ENCODE measurements at places on chromosomes 3 and 15.

DNA sequence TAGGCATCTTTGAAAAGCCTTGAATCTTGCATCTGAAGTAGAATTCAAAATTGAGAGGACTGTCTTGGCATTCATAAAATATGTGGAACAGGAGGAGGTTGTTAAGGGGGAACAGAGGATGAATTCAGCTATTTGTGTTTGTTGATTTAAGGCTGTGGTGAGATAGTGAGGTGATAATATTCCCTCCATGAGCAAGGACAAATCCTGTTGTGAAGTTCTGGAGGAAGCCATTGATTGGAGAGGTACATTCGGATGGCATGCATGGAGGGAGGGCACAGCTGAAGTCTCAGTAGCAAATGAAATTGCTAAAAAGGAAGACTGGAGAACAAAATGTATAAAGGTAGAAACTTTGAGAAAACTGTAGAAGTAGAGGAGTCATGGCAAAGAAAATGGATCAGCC is 443.8 kb downstream of the NLGN1 start:
- no peak for DNase-seq

- no peak for DNase-seq
Observed at GRCh38 chr3:42090973-42091731, at the start of gene TRAK1. Gene TRAK1 (plus strand): TSS chr3:42091357. CDS start chr3:42091470, 113 bp downstream.

- peak; percentile 60 for DNase-seq
Observed at GRCh38 chr15:65329288-65329983, 25.0 kb downstream of the RNU5B-1 start.

- DNase-seq: no peak
Observed at GRCh38 chr15:62931650-62932049, 110.9 kb upstream of the TPM1 start.

DNA sequence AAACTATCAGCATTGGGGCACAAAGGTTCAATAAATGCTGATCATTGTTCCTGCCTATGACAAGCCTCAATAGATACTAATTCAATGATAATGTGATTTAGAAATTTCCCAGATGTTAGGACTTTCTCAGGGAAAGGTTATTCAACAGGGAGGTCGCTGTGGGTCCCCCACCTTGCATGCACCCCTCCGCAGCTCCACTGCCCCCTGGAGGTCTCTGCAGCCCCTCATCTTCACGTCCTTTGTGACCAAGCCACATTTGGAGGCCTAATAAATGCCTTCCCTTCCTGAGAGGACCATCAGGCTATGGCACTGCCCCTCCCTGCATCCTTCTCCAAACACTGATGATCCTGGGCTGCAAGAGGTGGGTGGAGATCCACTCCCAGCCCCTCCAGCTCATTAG is 50.2 kb downstream of the NOX5 start:
- DNase-seq: no peak

- no peak for DNase-seq
Observed at GRCh38 chr3:185070491-185071286, 82.2 kb downstream of the C3orf70 start.

- DNase-seq: no peak
Observed at GRCh38 chr15:91553196-91553854, 300.2 kb upstream of the SLCO3A1 start.

- DNase-seq: no peak
Observed at GRCh38 chr3:4722103-4722502, 229.0 kb downstream of the ITPR1 start.

DNA sequence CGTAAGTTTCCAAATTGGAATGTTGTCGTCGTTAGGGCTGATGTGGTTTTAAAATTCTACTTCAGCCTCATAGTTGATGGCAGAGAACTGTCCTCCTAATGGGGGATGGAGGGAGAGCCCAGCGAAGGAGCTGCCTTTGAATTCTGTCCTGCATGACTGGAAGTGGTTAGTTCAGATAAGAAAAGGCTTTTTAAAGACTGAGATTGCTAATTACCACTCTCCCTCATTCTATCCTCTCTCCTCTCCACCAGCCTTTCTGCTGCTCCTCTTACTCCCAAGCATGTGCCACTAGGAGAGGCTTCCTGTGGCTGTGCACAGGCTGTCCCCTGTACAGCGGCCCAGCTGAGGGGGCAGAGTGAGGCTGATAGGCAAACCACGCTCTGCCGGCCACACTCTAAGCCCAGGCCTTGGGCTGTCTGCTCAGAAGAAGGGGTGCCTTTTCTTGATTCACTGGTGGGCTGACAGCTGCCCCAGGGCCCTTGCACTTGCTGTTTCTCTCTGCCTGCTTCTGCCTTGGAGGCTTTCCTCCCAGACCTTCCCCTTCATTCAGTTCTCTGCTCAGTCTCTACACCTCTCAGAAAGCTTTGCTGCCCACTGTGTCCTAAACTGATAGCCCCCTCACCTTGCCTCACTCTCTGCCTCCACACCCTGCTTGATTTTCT is 8.7 kb upstream of the PAQR9 start:
- DNase-seq: no peak

- DNase-seq: no peak
Observed at GRCh38 chr3:113273604-113274378, 62.4 kb downstream of the BOC start.

GRCh38 chr3:44227632-44228031 is 14.1 kb upstream of the TOPAZ1 start:
- DNase-seq: no peak

DNA sequence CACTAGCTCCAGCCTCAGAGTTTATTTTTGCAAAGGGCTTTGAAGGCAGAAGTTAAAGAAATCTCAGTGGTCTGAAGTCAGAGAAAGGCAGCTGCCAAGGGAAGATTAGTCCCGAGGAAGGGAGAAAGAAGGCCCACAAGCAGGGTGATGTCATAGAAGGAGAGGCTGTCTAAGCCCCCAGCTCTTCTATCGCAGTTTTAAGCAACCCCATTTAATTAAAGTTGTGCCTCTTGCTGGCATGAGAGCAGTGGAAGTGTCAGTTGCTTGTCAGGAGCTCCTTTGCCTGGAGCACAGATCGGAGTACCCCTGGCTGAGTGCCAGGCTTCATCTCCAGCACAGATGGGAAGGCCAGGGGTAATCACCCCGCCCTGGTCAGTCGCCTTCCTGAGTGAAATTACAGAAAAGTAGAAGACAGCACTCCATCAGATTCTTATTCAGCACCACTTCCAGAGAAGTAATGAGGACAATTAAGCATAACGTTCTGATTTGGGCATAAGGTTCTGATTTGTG is 530.7 kb downstream of the EPHB1 start:
- no peak for DNase-seq

DNA sequence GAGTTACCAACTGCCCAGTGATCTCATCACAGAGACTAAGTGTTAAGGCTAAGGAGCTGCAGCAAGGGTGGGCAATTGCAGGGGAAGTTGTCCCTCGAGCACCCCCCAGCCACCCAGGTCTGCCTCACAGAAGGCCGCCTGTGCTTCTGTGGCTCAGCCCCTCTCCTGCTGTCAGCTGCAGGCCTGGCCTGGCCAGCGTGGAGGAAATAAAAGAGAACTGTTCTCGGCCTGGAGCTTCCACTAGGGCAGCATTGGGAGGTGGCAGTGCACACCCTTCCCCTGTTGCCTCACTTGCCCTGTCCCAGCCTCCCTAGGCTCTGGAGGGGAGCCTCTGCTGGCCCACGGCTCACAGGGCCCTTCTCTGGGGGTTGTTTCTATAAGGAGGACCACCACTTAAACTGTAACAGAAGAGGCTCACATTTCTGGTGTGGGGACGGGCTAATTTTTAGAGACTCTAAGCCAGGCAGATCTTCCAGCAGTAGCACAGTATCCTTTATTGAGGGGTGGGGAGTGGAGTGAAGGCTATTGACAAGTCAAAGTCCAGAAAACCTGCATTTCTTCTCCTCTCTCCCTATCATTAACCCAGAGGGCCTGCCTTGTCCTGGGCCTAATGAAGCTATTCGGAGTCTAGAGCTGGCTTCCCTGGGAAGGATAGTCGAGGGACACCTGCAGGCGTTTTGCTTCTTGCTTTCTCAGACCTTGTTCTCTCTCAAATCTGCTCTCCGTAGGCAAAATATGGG is 75.6 kb upstream of the ADPGK start:
- DNase-seq: no peak

DNA sequence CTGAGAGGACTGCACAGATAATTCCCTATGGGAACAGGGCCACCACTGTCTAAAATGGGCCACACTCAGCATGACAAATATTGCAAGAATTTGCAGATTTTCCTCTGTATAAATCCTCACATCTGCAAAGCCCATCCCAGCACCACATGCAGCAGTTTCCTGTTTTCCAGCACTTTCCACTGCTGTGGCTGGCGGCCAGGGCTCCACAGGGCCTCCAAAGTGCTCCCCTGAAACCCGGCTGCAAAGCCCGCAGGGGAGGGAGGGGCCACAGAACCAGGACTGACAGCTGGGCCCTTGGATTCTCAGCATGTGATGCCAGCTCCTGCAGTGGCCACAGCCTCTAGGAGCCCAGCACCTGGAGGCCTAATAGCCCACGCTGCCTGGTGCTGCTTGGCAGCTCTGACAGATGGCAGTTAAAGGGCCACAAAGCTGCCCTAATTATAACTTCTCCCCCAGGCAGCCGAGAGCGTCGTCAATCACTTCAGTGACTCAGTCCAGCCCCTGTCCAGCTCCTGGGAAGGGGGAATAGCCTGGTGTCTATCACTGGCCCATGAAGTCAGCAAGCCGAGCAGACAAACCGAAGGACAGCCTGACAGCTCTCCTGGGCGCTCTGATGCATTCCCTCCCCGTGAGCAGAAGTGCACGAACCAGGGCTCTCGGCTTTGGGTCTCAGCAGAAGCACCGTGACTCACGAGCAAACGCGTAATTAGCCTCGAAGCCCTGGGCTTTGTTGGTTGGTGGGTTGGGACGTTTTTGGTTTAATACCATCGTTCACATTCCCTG is 4.7 kb downstream of the LRRC15 start:
- DNase-seq: no peak

DNA sequence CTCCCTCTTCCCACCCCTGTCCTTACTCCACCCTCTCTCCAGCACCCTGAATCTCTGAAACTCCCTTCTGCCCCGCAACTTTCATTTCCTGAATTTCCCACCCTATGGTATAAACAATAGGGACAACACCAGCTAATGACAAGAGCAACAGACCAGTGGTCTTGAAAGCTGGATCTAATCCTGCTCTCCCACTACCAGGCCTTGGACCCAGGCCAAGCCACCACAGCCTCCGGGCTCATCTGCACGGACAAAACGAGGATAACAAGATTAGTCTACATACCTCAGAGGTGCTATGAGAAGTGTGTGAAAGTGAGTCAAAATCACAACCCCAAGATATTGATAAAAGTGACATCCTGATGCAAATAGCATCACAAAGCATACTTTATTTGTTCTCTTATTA is 128.6 kb downstream of the ERC2 start:
- DNase-seq: no peak

GRCh38 chr3:8780279-8780678 is 10.9 kb upstream of the OXTR start:
- no peak for DNase-seq

GRCh38 chr3:180973543-180973942 is 16.0 kb downstream of the DNAJC19 start:
- DNase-seq: no peak

Data from posterior vena cava (tissue), 2 donors.